Breast epithelium (tissue), 4 donors: ENCODE measurements at places on chromosomes 5 and 9. TPM values are rescaled to one million over a fixed set of nuclear protein-coding genes. Genes with fewer than 3 reads are reported as not detected.

GRCh38 chr5:103166706-103167105 lies 46.6 kb downstream of the PPIP5K2 start:
- no peak for DNase-seq

- DNase-seq: no peak
These were observed 64.1 kb downstream of the SLCO4C1 start for GRCh38 chr5:102231693-102232619.

GRCh38 chr5:120640778-120641177 lies 176.7 kb downstream of the PRR16 start:
- DNase-seq: no peak

GRCh38 chr9:95127249-95128176 lies 190.0 kb downstream of the FANCC start:
- peak; percentile 81 for DNase-seq

DNA sequence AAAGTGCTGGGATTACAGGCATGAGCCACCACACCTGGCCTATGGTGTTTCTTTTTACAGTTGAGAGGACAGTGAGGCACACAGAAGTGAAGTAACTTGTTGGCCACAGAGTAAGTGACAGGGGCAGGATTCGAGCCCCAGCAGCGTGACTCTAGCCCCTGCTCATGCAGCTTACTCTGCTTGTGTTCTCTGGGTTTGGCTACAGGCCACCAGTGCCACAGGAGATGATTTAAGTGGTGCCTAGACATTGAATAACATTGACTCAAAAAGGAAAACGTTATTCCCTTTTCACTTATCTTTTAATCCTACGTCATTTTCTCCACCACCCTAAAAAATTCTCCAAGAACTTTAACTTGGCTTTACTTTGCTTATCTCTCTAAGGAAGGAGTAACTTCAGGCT lies 61.4 kb downstream of the SNX24 start:
- no peak for DNase-seq

GRCh38 chr5:139660105-139660922 lies 12.2 kb downstream of the CXXC5 start:
- DNase-seq: peak; percentile 91

DNA sequence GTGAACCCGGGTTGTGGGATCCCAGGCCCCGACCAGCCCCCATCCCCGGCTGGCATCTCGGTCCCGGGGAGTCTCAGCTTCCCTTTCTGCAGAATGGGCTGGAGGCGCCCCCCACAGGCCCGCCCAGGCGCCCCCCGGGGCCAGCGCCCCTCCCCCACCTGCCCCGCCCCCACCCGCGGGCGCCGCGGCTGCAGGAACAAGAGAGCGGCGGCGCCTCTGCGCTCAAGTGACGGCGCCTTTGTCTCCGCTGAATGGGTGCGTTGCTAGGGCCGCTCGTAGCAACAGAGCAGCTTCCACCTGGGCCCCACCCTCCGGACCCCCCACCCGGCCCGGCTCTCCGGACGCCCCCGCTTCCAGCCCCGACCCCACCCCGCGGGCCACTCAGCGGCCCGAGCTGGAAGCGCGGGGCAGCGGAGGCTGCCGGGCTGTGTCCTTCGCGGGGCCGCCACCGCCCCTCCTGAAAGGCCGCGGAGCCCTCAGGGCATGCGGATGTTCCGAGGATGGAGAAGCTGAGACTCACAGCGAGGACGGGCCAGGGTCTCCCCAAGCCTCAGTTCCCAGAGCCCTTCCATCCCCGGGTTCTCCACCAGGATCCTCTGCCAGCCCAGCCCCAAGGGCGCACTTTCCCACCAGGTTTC lies 27.5 kb downstream of the ADGRD2 start:
- DNase-seq: no peak

DNA sequence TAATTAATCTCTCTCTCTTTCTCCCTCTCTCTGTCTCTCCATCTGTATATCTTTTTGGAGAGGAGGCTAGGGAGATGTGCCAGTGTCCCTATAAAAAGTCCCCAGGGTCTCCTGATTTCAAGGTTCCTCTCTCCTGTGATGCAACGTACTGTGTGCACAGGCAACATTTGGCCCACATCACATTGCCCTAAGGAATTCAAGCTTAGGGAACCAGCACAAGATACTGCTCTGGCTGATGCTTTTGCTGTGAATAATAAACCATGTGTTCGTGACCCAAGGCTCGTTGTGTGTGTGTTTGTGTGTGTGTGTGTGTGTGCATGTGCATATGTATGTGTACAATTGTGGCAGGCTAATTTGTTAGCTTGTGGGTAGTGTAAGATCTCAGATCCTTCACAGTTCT lies 9.7 kb downstream of the SPATA9 start:
- DNase-seq: no peak

GRCh38 chr9:1972672-1973071 lies 42.5 kb upstream of the SMARCA2 start:
- DNase-seq: no peak

- no peak for DNase-seq
These were observed 3.2 kb downstream of the ATOSB start for GRCh38 chr9:35112257-35113020.

GRCh38 chr5:160979385-160979784 lies 127.4 kb upstream of the ATP10B start:
- no peak for DNase-seq

GRCh38 chr9:33168941-33169544 lies 1.9 kb upstream of the B4GALT1 start:
- no peak for DNase-seq

DNA sequence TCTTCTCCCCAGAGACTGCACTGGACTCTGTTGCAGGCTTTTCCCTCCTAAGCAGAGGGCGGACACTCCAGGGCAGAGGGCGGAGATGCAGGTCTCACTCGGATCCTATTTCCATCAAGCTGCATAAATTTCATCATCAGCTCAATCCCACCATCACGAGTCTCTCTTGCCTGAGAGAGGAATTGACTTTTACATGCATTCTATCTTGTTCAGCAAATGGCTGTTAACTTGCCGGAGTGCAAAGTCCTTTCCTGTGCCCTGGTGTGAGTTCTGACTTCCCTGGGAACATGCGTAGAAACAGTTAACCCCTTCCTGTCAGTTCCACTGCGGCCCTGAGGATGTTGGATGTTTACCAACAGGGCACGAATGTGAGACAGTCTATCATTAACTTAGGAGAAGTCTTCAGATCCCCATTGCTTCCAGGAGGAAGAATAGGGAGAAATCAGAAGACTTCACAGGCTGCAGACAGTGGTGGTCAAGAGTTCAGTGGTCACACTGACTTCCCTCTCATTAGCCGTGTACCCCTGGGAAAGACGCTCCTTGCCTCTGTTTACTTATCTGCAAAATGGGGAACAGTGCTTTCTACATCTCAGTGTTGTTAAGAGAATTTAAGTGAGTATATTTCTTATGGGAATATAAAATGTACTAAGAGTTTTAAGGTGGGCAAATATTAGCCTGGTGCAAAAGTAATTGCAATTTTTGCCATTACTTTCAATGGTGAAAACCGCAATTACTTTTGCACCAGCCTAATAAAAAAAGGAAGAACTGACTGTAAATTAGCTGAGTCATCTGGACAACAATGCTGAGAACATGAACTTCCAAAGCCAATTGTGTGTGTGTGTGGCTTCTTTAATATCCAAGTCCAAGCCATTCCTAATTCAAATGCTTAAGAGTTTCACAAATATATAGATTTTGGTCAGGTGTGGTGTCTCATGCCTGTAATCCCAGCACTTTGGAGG lies 248.0 kb downstream of the DRD1 start:
- no peak for DNase-seq

GRCh38 chr9:22206833-22207232 lies 197.7 kb upstream of the CDKN2B start:
- DNase-seq: no peak

GRCh38 chr9:16447946-16448345 lies 422.5 kb downstream of the BNC2 start:
- no peak for DNase-seq

- no peak for DNase-seq
These were observed 195.2 kb downstream of the TAF11L14 start for GRCh38 chr5:17829456-17829855.

DNA sequence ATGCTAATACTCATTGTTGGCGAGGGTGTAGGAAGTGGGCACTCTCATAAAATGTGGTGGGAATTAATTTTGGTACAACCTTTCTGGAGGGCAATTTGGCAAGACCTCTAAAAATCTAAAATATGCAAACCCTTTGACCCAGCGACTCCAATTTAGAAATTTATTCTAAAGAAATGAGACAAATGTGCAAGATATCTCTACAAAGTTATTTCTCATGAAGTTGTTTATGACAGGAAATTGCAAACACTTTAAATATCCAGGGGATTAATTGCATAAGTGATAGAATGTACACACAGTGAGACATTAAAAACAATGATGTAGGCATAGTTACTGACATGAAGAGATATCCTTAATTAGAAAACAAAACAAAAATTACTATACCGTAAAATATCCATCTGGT lies 246.3 kb upstream of the MAP3K1 start:
- no peak for DNase-seq

DNA sequence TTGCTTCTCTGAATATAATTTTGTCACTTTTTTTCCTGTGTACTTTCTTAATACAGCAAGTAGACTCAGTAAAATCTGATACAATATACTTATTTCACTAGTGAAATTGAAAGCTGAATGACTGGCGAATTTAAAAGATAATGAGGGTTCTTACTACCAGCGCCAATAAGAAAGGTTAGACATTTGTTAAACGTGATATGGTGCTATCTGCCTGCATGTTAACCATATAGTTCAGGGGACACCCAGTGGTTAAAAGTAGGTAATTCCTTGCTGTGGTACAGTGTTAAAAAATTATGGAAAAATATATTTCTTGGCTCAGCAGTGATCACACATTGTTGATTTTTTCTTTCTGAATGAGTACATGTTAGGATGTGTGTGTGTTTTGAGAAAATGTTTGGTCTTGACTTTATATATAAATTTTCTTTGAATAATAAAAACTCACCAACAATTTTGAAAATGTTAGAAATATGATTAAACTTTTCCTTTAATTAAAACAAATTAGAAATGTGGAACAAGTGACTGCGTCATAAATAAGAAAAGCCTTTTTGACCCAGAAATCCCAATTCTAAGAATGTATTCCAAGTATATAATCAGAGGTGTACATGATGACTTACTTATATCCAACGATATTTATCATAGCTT lies 25.8 kb downstream of the CAST start:
- DNase-seq: no peak

DNA sequence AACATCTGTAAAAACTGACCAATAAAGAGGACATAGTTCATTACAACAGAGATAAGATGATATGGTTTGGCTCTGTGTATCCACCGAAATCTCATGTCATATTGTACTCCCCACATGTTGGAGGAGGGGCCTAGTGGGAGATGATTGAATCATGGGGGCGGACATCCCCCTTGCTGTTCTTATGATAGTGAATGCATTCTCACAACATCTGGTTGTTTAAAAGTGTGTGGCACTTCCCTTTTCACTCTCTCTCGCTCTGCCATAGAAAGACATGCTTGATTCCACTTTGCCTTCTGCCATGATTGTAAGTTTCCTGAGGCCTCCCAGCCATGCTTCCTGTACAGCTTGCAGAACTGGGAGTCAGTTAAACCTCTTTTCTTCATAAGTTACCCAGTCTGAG lies 292.8 kb downstream of the SLF1 start:
- no peak for DNase-seq

DNA sequence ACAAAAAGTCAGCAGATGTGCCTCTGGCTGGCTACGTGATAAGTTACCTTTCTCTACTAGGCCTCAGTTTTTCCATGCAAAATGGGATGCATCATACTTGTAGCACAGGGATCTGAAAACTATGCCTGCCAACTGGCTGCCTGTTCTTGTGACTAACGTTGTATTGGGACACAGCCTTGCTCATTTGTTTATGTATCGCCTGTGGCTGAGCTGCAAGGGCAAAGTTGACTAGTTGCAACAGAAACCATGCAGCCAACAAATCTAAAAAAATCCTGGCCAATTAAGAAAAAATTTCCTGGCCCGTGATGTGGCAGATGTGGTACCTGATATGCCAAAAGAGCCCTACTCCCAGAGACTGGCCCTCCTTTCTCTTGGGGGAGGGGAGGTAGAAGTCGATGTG lies 131.3 kb downstream of the SEC61B start:
- no peak for DNase-seq

DNA sequence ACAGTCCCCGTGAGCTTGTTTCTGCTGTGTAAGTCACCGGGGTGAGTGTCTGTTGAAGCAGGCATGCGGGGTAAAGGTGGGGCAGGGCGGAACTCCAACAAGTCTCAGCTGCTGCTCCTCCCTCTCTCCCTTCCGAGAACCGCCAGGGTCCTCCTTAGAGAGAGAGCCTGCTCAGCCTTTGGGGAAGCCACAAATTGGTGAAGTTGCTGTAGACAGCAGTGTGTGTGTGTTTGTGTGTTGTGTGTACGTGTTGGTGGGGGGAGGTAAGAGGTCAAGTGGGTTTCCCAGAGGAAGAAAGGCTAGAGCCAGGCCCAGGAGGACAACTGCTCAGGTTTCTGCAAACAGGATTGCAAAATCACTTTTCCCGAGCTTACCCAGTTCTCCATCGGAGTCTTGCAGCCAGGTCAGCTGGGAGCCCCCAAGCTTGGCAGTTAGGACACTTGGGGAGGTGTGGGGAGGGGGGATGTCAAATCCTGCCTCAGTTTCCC lies 38.9 kb upstream of the DAB2IP start:
- DNase-seq: no peak

DNA sequence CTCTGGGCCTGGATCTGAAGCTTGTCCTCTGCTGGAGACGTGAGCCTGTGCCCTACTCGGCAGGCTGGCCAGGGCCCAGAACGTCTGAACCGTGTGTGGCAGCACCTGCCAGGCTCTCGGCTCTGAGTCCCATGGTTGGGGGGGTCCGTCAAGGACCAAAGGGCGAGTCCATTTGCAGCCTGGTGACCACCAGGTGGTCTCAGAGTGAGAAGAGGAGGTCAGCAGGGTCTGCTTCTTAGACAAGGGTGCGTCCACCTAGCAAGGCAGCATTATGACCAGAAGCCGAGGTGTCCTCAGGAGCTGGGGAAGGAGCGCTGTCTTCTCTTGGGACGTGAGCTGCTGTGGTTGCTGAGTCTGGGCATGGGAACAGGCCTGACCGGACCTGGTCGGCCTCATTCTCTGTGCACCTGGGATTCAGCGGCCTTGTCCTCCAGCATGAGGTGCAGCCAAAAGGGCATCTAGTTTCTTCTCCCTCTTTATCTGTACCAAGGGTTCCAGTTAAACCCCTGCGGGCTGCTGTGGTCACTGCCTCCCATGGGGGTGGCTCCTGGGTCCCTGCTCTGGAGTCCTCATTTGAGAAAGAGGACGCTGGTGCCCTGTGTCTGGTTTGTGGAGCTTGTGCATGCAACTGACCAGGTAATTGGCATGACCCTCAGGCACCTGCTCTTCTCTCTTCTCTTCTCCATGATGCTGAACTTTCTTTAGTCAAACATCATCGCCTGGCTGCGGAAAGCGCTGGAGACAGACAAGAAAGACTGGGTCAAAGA lies 14.4 kb downstream of the EXOC3 start:
- DNase-seq: no peak

- DNase-seq: no peak
These were observed 9.5 kb downstream of the TOR4A start for GRCh38 chr9:137286975-137287383.

SAXO1 gene
- total RNA-seq: not detected

COQ4 gene
- 59.7 TPM for total RNA-seq

HSPA5 gene
- 125 TPM for total RNA-seq

CACFD1 gene
- total RNA-seq: 13.4 TPM

NIPAL4 gene
- total RNA-seq: 0.16 TPM

ACTBL2 gene
- 1.2 TPM for total RNA-seq

SPATA31E1 gene
- total RNA-seq: not detected

LCN10 gene
- total RNA-seq: 6.9 TPM

LCN1 gene
- total RNA-seq: not detected

RPS23 gene
- 3,055 TPM for total RNA-seq

FBXO4 gene
- total RNA-seq: 34.7 TPM

OR13F1 gene
- total RNA-seq: not detected

OGN gene
- 14.1 TPM for total RNA-seq

CDH9 gene
- not detected for total RNA-seq

GABRP gene
- total RNA-seq: 52.4 TPM
